ENCODE measurements at places on chromosomes 12 and 14.

GRCh38 chr14:52351233-52352060 is 37.3 kb downstream of the PTGER2 start:
- DNase-seq = no peak

DNA sequence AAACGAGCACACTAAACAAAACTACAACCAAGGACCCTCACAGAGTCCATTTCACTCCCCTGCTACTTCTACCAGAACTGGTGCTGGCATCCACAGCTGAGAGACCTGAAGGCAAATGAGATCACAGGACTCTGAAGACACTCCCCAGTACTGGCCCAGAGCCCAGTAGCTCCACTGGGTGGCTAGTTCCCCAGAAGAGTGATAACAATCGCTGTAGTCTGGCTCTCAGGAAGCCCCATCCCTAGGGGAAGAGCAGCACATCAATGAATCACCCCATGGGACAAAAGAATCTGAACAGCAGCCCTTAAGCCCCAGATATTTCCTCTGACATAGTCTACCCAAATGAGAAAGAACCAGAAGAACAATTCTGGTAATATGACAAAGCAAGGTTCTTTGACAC is 190.7 kb upstream of the BMP4 start:
- no peak for DNase-seq

DNA sequence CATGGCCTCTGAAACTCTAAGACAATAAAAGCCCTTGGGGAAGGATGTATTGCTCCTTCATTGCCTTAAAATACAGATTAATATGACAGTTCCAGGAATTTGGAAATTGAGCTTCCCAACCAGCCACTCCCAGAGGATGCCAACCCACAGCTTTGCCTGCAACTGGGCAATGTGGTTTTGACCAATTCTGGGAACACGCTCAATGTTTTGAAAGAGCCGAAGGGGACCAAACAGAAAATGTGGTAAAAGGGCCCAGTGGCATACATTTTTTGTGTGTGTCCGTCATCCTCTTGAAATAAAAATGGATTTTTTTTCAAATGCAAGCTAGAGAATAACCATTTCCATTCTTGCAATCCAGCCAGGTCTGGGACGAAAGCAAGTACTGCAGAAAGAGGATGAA is 88.3 kb upstream of the PLEKHG7 start:
- DNase-seq = no peak

GRCh38 chr14:106185837-106186233 is 659.5 kb downstream of the TMEM121 start:
- peak; percentile 57 for DNase-seq

GRCh38 chr14:66140213-66140918 is 345.8 kb upstream of the CCDC196 start:
- no peak for DNase-seq

GRCh38 chr14:45868377-45868776 is 615.4 kb upstream of the MIS18BP1 start:
- no peak for DNase-seq

DNA sequence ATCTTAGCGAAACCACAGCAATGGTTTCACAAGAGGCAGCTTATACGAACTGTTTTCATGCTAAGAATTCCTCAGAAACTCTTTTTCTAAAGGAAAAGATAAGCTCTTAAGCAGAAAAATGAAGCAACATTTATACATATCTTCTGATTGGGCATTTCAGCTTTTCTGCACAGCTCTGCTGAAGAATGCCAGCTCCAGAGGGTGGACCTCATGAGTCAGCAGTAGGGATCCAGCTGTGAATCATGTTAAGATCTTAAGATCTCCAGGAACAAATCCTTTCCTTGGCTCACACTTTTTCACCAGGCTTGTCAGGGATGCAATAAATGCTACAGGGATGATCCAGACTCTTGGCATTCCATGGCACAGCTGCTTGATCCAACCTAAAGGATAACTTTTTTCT is 477.1 kb upstream of the CCDC196 start:
- no peak for DNase-seq

DNA sequence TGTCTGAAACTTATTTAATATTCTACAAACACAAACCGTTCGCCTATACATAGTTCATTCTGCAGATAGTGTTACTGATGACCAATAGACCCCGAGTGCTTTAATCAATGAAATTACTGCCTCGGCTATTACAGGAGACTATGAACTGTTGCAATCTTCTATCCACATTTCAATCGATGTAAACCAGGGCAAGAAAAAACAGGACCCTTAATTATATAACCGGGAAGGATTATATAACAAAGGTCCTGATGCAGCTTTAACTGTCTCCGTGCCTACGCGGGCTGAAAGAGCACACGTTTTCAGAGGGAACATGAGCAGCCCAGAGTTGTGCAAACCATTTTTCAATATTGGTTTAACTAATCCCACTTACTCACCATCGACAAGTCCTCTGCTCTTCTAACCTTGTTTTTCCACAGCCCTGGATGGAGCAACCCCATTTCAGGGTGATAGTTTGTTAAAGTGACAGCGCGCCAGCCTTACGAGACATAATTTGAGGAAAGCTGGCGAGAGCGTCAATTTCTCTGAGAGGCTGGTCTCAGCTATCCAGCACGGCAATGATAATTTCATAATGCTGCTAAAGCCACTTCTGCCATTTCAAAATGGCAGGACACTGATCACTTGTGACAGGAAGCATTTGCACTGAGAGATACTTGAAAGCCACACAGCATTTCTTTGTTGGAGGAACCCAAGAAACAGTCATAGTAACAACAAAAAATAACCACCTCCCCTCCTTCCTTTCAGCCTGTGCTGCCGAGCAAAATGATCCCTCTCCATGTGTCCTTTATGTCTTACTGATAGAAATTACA is 184.6 kb downstream of the FOXN3 start:
- DNase-seq = no peak

DNA sequence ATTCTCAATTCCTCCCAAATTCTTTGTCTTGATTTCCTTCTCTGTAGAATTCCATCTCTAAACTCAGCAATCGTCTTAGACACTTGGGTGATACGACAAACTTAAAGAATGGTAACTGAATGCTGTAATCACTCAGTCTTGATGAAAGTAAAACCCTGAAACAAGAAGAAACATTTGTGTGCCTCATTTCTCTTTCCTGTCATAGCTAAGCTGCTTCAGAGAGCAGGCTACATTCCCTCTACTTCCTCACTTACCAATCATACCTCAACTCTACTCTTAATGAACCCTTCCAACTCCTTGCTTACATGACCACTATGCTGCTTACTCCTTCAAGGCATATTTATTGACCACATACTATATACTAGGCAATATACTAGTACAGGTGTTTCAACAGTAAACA is 8.3 kb downstream of the MAP4K5 start:
- DNase-seq = no peak

DNA sequence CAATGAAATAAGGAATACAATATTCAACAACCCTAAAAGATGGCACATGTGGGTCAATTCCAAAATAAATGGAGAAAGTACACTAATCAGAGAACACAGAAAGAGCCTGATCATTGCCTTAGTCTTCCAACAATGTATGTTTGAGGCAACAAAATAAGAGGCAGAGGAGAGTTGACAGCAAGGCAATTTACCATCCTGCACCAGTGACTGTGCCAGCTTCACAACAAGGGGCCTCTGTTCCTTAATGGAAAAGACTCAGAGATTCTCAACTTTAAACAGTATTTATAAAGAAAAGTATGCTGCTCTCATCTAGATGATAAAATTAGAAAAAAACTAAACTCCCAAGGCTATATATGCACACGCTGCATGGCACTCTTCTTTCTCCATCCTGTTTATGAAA is 25.9 kb downstream of the EPS8 start:
- no peak for DNase-seq

GRCh38 chr12:152440-152839 is 61.5 kb downstream of the SLC6A12 start:
- no peak for DNase-seq

- peak; percentile 32 for DNase-seq
These were observed 464.0 kb downstream of the RAD51B start for GRCh38 chr14:68283378-68284123.

DNA sequence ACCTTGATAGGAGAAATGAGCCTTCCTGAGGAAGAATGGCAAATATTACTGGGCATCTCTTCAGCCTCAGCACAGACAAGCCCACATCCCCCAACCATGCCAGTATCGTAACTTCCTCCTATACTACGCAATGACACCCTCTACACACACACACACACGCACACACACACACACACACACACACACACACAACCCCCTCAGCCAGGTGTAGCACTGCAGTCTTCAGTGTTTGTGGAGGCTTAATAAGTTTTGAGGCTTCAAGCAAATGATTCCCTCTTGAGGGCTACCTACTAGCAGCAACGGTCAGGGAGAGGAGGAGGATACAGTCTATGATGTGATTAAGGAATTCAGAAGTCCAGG is 1.6 kb downstream of the DGKA start:
- peak; percentile 38 for DNase-seq

DNA sequence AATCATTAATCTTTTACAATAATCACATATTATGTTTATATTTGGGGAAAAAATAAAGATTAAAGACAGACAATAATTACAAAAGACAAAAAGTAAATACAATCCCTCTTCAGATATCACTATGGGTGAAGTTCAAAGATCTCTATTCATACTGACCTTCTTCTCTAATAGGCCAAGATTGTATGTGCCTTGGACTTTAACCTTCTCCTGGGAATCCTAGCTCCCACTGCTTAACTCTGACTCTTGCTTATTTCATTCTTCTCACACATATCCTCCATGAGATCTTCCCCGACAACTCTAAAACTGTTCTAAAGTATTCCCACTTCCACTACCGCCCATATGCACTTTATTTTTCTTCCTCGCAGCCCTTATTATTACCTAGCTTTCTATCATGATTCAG is 83.8 kb downstream of the EEA1 start:
- DNase-seq = no peak

- no peak for DNase-seq
These were observed 382.5 kb upstream of the ATP2B1 start for GRCh38 chr12:90090929-90091651.

DNA sequence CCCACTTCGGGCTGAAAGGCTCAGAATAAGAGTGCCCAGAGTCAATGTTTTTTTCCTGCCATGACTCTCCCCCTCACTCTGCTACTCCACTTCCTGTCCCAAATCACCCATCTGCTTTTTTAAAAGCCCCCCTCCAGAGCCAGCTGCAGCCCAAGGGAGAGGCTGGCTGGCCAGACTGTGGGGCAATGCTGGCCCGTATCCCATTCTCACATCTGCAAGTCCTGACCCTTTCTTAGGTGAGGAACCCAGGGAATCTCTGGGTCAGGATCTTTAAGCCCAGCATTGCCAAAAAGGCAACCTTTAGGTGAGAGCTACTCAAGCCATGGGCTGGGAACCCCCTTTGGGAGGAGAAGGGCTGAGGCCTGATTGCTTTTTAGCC is 1.7 kb upstream of the ITGA5 start:
- DNase-seq = no peak

GRCh38 chr12:106739318-106739717 is 35.2 kb upstream of the RIC8B start:
- no peak for DNase-seq

GRCh38 chr12:27424631-27425230 is 21.8 kb upstream of the SMCO2 start:
- no peak for DNase-seq

GRCh38 chr12:104966677-104967076 is 8.6 kb upstream of the SLC41A2 start:
- DNase-seq = no peak

GRCh38 chr14:69170839-69171238 is 17.9 kb upstream of the DCAF5 start:
- no peak for DNase-seq

- no peak for DNase-seq
These were observed 8.8 kb upstream of the AMHR2 start for GRCh38 chr12:53414756-53415417.

DNA sequence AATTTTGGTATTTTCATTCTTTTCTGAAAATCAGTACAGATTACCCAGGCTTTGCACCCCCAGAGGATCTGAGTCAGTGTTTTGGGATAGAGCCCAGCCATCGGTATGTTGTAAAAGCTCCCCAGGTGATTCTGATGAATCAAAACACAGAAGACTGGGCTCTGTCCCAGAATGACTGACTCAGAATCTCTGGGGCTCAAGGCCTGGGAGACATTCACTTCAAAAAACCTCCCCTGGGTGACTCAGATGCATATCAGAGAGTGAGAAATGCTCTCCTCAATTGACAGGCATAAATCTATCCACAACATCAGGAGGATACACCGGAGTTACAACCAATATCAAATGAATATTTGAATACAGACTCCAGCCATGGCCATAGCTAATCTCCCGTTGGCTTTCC is 32.6 kb downstream of the SLC35F4 start:
- DNase-seq = no peak

DNA sequence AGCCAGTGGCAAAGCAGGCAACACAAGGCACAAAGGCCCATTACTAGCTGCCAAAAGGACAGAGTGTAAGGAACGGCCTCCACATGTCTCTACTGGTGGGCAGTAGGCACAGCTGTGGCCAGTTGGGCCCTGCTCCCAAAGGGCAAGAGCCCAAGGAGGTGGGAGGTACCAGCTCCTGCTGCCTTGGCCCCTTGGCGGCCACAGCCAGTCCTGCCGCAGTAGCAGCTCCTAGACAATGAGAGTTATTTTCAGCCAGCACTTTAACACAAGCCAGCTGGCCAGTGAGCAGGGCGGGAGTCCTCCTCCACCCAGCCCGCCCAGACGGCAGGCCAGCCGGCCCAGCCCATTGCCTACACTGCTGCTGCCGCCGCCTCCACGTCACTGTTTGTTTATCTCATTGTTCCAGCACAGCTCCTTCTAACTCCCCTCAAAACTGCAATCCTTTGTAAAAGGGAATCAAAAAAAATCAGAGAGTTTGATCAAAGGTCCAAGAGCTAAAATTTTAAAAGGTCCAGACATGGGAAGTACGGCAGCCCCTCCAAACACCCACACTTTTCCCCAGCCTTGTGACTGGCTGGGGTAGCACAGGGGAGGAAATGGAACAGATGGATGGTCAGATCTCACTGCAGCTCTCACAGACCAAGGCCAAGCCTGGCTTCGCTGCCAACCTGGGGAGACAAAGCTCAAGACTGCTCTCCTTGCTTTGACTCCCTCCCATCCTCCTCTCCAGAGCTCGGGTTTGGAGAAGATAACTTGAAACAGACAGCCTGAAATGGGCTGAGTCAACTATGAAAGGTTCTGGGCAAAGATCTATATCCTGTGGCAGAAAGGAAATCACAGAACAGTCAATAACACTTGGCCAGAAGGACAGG is 33.5 kb downstream of the FMNL3 start:
- no peak for DNase-seq

GRCh38 chr12:122980183-122981035 is at the start of gene ARL6IP4:
Gene ARL6IP4, plus strand, starts transcription at chr12:122980681. Its CDS starts 459 bp downstream, at chr12:122981140.
- peak; percentile 55 for DNase-seq
